Activated naive CD8-positive, alpha-beta T cell treated with anti-CD3 and anti-CD28 coated beads, Interleukin-2, amount 10 ng/mL, durations not matched to agents 7 days and 5 days (primary cell): ENCODE measurements at places on chromosomes 2 and 18.

GRCh38 chr2:104858006-104858978 is 4.4 kb downstream of the POU3F3 start:
- no peak for DNase-seq

GRCh38 chr18:5515011-5515784 is 28.6 kb downstream of the EPB41L3 start:
- no peak for DNase-seq

DNA sequence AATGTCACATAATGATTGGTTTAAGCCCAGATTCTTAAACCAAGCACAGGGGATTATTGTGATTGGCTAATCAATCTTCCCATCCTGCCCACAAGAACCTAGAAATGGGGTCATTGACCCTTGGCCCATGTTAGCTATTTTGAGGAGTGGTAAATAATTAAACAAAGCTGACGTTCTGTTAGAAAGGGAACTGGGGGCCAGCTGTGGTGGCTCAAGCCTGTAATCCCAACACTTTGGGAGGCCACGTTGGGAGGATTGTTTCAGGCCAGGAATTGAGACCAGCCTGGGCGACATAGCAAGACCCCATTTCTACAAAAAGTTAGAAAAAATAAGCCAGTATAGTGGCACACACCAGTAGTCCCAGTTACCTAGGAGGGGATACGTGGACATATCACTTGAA is 37.8 kb upstream of the PTPN4 start:
- DNase-seq = no peak

DNA sequence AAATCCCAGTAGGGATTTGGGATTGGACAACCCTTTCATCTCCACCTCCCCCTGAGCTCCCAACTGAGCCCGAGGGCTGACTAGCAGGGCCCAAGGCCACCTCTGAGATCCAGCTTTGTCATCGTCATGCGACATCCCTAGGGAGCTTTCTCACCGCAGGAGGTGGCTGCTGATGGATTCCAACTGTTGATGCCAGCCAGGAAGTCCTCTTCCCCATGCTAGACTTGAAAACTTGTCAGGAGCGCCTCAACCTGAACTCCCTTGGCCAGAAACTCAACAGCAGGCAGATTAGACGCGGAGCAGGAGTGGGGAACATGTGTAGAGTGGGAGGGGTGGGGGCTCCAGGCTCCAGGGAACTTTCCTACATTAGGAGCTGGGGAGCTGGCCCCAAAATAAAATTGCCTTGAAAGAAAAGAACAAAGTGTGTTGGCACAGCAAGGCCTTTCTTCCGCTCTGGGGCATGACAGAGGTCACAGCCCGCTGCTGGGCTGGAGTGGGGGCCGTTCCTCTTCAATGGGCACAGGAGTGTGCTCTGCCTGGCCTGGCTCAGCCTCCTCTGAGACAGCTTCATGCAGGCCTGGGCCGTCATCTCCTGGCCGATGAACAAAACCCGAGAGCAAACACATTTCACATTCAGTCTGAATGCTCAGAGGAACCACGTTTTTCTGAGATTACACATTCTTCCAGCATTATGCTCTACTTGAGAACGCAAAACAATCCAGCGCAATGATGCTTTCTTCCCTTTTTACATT is 34.5 kb downstream of the EMILIN2 start:
- no peak for DNase-seq

DNA sequence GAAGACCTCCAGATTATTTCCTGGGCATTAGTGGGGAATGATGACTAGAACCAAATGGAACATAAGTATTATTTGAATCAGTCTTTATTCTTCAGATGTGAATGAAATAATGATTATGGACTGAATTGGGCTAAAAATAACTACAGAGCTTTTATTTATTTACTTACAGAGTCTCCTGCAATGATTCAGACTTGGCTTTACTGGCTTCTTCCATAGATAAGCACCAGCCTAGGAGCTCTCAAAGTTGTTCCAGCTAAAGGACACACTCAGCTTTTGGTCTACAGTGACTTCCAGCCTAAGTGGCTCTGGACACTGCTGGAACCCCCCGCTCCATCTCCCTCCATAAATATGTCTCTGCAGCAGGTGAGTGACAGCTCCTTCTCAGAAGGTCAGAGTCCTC is 24.3 kb upstream of the ARHGAP25 start:
- no peak for DNase-seq
